ENCODE measurements at places on chromosomes 3 and 15.

DNA sequence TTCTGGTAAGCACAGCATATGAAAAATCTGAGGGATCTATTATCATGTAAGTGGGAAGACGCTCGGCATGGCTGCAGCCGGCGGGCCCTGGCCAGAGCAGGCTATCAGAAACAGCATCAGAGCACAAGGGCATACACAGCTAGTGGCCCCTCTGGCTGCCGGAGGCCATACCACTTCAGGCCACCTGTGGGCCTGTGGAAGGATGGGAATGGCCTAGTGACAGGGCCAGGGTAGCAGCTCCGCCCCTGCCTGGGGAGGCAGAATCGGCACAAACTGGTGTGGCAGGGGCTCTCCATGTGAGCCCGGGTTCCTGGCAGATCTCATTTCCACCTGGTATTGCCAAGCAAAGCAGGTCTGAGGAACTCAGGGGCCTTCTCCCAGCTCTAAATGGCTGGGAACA lies 46.4 kb downstream of the SH3BP5 start:
- DNase-seq = no peak

DNA sequence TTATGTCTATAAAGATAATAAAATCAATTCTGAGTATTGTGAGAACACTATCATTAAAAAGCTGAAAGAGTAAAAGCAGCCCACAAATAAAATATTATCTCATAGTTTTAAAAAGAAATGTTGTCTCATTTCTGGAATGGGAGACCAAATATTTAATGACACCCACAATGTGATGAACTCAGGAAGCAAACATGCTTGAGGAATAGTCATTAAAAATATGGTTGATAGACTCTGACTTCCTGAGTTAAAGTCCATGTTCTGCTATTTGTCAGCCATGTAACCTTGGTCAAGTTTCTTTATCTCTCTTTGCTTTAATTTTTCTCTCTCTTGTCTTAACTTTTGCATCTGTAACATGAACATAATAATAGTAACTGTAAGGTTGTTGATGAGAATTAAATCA lies 35.5 kb upstream of the CHMP2B start:
- DNase-seq = no peak

DNA sequence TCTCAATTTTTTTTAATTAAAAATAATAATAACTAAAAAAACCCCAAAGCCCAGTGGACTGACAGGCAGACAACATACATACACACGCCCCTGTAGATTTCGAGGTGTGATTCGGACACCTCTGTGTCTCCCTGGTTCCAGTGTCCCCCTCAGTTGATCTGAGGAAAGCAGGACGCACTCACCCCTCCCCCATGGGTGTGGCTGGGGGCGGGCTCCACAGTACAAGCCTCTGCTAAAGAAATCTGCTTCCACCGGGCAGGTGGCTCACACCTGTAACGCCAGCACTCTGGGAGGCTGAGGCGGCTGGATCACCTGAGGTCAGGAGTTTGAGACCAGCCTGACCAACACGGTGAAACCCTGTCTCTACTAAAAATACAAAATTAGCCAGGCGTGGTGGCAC lies 33.8 kb upstream of the BLM start:
- DNase-seq = no peak

DNA sequence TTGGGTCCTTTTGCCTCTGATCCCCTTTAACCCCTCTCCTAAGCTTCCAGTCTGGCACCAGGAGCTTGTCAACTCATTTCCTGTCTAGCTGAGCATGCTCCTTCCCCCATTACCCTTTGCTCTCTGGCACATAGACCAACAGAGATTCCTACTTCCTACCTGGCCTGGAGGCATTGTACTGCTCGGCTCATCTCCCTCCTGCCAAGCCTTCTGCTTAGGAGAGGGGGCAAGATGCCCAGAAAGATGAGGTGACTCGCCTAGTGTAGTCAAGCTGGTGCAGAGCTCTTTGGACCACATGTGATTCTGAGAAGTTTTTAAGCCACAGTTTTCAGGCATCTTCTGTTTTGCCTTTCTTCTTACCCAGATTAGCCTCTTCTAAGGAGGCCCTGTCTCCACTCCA lies 95.4 kb downstream of the ZNF621 start:
- no peak for DNase-seq

Data from NB4 (cell line).